ENCODE measurements at places on chromosomes 5 and 9. TPM values are rescaled to one million over a fixed set of nuclear protein-coding genes. Genes with fewer than 3 reads are reported as not detected.

Gene RGP1
- total RNA-seq, result 40.0 TPM

Gene KIF4B
- total RNA-seq, result 0.13 TPM

Gene ADAMTSL1
- 2.1 TPM for total RNA-seq

Gene CDK7
- 13.3 TPM for total RNA-seq

Gene GABRG2
- not detected for total RNA-seq

Gene ZNF658
- 6.4 TPM for total RNA-seq

Gene XPA
- total RNA-seq, result 10.3 TPM

Gene TMEM161B
- 9.0 TPM for total RNA-seq

Gene TLE1
- total RNA-seq, result 9.8 TPM

Gene FAM240B
- not detected for total RNA-seq

Gene SPATA31E1
- total RNA-seq, result not detected

Gene SMIM27
- 15.7 TPM for total RNA-seq

Gene MOB3B
- total RNA-seq, result 0.51 TPM

Gene KIF20A
- total RNA-seq, result 0.16 TPM

Gene PCDHGB1
- 12.6 TPM for total RNA-seq

Gene ADAMTS16
- not detected for total RNA-seq

Gene PCDHB5
- total RNA-seq, result 3.2 TPM

Gene NIM1K
- 0.08 TPM for total RNA-seq

Gene EDIL3
- total RNA-seq, result 23.6 TPM

Gene EGFLAM
- 6.3 TPM for total RNA-seq

Gene KIAA0825
- 2.2 TPM for total RNA-seq

Gene ZDHHC11B
- 5.5 TPM for total RNA-seq

Gene PPP3R2
- total RNA-seq, result not detected

Gene PCDHA1
- 0.08 TPM for total RNA-seq

Gene ANXA1
- total RNA-seq, result 42.7 TPM

Gene PDE6A
- total RNA-seq, result 0.13 TPM

Gene AQP7
- total RNA-seq, result 80.4 TPM

Gene GMCL2
- not detected for total RNA-seq

Gene MLANA
- total RNA-seq, result not detected

Gene ADAMTSL2
- total RNA-seq, result 9.6 TPM

Gene FAXDC2
- 10.1 TPM for total RNA-seq

Gene PKN3
- total RNA-seq, result 6.2 TPM

Gene TMEM174
- not detected for total RNA-seq

Gene SLC34A3
- total RNA-seq, result not detected

Gene ACTL7A
- not detected for total RNA-seq

Gene RASEF
- total RNA-seq, result 0.16 TPM
